ENCODE measurements at places on chromosomes 12 and 14. TPM values are rescaled to one million over a fixed set of nuclear protein-coding genes. Genes with fewer than 3 reads are reported as not detected.

GRCh38 chr14:92645841-92646478 is 102.5 kb downstream of the LGMN start:
- no peak for DNase-seq

DNA sequence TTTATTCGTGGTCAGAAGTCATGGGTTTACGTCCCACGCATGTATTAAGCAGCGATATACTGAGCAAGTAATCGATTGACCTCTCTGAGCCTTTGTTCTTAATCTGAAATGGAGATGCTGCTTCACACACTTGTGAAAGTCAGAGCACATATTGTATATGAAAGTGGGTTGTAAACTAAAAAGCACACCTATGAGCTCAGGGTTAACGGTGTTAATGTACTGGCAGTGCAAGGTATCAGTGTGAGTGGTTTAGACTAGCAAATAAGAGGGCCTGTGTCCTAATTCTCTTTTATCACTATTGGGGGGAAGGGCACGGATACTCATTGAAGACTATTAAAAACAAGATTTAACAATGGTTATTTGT is 676 bp downstream of the MRPL42 start:
- no peak for DNase-seq

DNA sequence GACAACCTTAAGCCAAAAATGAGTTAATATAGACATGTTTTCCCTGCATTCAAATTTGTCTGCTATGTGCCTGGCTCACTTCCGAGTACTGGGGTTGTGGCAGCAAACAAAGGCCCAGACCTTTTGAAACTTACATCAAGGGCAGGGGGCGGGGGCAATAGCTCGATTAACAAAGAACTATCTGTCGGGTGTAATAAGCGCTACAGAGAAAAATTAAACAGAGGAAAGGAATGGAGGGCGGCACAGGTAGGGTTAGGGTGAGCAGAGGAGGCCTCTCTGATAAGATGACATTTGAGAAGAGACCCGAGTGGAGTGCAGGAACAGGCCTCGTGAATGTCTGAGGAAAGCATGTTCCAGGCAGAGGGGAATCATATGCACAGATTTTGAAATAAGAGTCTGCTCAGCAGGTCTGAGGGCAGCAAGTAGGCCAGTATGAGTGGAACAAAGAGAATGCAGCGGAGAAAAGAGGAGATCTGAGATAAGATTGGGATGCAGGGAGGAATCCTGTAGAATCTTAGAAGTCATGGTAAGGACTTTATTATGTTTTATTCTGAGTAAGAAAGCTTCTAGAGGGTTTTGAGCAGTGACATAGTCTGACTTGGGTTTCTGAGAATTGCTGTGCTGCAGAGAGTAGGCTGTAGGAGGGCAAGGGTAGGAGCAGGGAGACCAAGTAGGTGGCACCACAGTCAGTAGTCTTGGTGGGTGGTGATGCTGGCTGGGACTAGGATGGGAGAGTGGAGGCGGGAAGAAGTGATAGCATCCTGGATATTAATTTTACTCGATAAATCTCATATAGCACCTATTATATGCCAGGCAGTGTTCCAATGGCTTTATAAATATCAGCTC is 52.6 kb downstream of the BICDL1 start:
- no peak for DNase-seq

DNA sequence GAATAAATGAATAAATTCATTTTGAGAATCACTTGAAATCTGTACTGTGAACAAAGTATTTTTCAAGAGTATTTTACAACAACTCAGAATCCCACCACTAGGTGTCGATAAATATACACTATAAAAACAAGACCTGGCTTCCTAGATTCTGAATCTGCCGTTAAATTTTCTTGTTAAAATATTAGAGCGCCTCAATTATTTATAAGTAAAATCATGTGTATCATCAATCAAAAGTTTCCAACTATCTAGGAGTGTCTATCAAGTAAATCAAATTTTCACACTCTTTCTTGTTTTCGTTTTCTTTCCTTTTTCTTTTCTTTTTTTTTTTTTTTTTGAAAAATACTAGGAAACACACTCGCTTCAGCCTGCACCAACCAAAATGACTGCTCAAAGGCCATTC is 179.2 kb upstream of the DCN start:
- DNase-seq = no peak

GRCh38 chr12:109779382-109779781 is 53.8 kb downstream of the TRPV4 start:
- DNase-seq = no peak

DNA sequence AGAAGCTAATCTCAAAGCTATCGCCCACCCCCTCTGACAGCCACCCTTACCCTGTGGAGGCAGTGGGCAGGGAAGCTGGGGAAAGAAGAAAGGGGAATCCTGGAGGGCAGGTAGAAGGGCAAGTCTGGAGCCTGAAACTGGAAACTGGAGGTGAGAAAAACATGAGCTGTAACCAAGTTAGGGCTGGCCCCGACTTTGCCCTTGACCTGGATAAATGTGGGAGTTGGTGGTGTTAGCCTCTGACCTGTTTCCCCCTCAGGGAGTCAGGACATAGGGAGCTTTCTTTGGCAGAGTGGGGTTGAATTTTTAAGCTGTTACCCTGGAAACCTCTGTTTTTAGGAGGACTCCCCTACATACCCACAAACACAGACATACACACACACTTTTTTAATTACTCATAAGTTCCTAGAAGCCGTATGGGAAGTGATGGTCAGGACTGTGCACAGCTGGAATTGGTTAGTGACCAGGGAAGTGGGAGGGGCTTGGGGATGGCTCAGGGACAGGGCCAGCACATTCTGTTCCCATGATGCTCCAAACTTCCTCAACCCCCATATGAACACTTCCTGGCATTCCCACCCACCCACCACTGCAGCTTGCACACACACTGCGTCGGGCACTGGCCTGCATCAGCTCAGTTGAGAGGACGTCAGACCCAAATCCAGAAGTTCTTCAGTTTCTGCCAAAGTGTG is 5.0 kb upstream of the MMP19 start:
- peak; percentile 41 for DNase-seq

DNA sequence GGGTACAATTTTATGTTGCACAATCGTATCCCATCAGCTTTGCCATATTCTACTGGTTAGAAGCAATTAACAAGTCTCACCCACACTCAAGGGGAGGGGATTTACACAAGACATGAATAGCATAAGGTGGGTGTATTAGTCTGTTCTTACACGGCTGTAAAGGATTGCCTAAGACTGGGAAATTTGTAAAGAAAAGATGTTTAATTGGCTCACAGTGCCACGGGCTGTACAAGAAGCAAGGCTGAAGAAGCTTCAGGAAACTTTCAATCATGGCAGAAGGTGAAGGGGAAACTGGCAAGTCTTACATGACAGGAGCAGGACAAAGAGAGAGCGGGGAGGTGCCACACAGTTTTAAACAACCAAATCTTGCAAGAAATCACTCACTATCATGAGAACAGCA is 231.8 kb upstream of the AMIGO2 start:
- no peak for DNase-seq

SIX1 gene
- polyA plus RNA-seq = 8.2 TPM

DEGS2 gene
- polyA plus RNA-seq = 8.6 TPM

BLOC1S1 gene
- polyA plus RNA-seq = 120 TPM

MARS1 gene
- 157 TPM for polyA plus RNA-seq

Measured in left renal cortex interstitium (tissue), 4 donors.